Gastrocnemius medialis (tissue), 4 donors: ENCODE measurements at places on chromosomes 4 and X.

DNA sequence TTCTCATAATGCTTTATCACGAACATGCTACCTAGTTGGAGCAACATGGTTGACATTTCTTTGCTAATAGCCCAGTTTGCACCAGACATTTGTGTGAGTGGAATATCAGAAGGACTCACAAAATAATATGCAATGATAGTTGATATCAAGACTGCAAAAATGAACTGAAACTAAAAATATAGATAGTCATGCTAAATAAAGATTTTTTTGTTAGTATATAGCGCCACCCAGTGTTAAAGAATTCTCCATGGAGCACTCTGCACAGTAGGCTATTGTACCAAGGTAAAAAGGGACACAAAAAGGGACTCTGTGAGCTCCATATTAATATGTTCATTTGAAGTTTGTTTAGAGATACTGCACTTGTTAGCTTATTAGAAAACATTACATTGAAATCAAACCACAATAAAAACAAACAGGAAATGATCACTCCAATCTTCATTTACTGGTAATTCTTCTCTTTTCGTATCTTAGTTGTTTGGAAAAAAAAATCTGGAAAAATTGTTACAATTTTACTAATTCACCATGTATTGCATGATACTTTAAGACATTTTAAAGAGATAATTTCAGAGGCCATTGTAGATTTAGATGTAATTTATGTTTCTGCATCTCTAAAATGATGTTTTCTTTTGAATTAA, 1509.6 kb downstream of the ADGRL3 start:
- no peak for DNase-seq

- DNase-seq, result no peak
Observed at GRCh38 chrX:19512961-19513360, 2.3 kb downstream of the MAP3K15 start.

- no peak for DNase-seq
Observed at GRCh38 chr4:2105559-2105958, 46.4 kb downstream of the NAT8L start.

DNA sequence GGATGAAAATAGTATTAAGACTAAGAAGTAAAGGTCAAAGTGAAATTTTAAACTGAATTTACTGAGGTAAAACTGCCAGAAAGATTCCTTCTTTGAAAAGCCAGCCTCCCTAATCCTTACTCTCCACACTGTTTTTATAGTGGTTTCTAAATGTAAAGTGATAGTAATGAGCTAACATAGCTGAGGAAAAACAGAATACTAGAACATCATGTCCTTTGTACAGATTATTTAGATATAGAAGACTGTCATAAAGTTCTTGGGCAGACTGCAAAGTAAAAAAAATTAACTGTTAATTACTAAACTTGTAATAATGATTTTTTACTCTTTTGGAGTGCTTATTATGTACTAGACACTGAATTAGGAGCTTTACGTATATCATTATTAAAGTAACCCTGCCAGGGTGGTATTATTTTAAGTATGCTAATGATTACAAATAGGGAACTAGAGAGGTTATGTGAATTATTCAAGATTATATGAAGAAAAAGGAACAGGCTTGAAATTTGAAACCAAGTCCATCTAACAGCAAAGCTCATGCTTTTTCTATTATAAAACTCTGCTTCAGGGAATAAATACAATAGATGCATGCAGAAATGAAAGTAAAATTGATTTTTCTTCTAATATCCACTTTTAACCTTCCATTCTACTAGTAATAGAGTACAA, 150.5 kb downstream of the TBCK start:
- no peak for DNase-seq

DNA sequence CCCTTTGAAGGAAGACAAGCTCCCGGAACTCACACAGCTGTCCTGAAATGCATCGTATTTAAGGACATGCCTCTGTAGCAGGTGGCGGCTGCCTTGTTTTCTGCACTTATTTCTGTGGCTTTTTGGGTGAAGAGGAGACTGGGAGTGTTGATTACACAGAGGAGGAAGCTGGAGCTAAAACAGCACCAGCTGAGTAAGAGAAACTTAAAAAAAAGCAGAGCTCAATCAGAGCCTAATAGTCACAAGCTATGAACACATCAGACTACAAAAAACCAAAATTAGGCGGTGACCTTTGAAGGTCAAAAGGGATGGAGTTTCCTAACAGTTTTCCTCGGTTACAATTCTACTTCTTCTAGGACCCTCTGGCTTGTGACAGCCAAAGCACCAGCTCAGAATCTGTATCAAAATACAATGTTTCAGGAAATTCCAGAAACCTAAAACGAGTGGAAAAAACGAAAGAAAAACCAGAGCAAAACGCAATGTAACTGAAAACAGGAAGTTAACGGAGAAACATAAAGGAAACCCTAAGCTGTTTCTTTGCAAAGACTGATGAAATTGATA, 13.5 kb downstream of the PRKX start:
- no peak for DNase-seq

- DNase-seq, result no peak
Observed at GRCh38 chrX:148871422-148872160, 371.2 kb downstream of the AFF2 start.

- no peak for DNase-seq
Observed at GRCh38 chr4:146059151-146059550, 116.4 kb upstream of the LSM6 start.

DNA sequence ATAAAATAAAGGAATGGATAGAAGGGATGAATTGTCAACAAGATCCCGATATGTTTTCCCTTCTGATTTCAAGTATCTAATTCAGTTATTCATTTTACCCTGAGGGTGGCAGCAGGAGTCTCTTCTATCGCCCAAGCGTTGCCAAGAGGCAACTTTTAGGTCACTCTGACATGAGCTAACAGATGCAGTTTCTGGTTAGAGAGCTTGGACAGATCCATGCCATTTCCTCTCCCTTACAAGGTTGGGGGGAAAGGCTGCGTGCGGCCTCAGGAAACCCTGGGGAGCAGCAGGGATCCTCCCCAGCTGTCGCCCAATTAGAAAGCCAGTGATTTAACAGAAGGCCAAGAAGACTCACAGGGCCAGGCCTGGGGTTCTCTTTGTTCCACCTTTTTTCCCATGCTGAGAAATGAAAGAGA, 35.3 kb upstream of the WAS start:
- peak; percentile 29 for DNase-seq

GRCh38 chrX:46582325-46582724, 8.8 kb downstream of the CHST7 start:
- no peak for DNase-seq

DNA sequence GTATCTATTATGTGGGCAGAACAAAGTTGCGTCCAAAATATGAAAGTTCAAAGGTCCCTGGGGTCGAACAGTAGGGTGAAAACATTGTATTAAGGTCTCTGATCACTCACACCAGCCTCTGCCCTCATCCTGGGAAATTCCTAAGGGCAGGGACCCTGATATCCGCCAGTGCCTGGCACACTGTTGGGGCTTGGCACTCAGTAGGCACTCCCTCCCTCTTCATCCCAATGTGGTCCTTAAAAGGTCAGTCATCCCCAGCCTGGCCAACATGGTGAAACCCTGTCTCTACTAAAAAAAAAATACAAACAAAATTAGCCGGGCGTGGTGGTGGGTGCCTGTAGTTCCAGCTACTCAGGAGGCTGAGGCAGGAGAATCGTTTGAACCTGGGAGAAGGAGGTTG, 6.3 kb downstream of the NDUFB11 start:
- no peak for DNase-seq

DNA sequence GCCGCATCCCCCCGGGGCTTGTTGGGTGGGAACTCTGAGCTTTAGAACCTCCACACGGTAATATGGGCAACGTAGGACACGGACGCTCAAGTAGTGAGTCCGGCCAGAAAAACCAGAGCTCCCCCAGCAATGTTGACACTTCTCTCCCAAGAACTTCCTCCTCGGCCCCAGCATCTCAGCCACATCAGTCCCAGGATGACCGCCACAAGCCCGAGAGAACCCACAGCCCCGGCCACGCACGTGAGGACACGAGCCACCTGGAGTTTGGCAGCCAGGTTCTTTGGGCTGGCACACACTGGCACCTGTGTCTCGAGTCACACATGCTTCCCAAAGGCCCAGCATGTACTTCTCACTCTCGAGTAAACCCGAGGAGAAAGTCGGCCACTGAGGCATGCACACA, 16.3 kb downstream of the CLDN34 start:
- no peak for DNase-seq

- no peak for DNase-seq
Observed at GRCh38 chr4:124610211-124610610, 102.3 kb downstream of the ANKRD50 start.

- no peak for DNase-seq
Observed at GRCh38 chr4:121930304-121930703, 21.6 kb downstream of the TRPC3 start.

DNA sequence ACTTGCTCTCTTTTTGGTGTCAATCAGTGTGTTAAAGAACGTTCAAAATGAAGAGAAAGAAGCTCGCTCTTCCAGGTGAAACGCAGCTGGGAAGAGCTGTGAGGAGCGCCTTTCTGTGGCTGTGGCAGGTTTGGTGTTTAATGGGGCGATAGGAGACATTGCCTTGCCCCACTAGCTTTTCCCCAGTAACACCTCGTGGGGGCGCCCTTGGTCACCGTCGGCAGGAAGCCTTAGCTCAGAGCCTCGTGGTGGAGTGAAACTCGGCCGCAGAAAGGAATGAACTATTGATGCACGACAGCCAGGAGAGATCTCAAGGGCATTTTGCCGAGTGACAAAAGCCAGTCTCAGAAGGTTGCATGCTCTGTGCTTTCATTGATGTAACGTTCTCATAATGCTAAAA, 65.1 kb downstream of the GPR143 start:
- DNase-seq, result no peak

DNA sequence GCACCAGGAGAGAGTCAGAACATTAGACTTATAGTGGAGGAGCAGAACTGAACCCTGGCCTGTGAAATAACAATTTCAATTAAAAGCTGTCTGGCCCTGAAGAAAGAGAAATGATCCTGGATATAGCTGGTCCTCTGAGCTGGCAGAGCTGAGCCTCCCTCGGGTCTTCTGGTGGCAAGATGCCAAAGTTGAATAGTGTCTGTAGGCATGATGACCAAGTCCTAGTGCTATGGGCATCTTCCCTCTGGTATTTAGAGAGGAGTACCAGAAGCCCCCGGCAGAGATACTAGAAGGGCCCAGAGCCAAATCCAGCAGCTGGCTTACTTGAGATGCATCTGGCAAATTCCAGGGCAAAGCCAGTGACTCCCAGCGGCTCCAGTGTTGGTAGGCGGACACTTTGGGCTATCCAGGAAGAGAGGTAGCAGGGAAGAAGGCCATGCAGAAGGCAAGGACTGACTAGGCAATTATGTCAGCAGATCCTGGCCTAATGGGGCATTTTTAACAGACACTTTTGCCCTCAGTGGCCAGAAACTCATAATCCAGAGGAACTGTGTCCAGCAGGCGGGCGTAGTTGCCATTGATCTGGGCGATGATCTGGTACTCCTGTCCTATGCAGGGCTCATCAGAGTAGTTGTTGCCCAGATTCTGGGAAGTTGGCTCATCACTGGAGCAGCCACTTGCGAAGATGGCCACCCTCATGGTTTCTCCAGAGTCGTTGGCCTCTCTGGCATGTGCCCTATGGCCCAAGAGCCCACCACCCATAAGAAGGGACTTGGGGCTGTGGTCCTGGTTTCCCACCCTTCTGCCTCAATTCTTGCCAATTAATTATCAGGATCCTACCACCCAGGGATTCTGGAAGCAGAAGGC, 17.9 kb downstream of the VSIG4 start:
- no peak for DNase-seq

GRCh38 chr4:20443015-20443805, 191.5 kb downstream of the SLIT2 start:
- DNase-seq, result no peak

- no peak for DNase-seq
Observed at GRCh38 chr4:73851293-73851692, 1.8 kb upstream of the PF4V1 start.

DNA sequence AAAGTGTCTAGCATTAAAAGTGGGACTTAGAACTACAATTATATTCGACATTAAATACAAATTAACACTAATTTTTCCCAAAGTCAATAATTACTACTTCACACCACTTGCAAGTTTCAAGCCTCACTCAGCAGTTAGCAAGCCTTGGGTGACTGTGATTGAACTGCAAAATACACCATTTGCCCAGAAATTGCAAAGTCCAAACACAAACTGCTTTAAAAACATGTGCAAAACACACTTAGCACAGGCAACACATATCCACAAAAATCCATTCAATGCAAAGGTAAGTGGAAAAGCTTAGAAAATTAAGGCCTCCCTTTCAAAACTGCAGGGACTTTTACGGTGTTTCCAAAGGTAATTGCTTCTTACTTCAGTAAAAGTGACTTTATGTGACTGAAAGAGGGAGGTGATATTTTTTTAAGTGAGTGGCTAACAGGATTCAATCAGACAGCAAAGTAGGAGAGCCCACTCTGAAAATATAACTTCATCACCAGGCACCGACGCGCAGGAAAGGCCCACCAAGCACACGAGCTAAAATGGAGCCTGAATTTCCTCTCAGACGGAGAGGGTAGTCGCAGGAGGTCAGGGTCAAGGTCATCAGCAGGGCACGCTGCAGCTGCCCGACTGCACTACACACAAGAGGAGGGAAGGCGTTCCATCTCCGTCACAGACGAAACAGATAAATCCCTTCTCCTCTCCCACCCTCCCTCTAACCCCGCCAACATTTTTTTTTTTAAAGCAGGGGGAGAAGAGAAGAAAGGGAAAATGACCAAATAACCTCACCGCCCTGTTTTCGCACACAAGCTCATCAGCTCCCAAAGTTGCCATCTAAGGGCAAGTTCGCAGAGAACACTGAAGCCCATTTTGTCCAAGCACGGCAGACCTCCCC, 3.1 kb downstream of the ZNF827 start:
- peak; percentile 44 for DNase-seq

GRCh38 chr4:62940229-62940628, 1469.0 kb downstream of the TECRL start:
- DNase-seq, result no peak

GRCh38 chrX:28888416-28888815, 301.2 kb downstream of the IL1RAPL1 start:
- no peak for DNase-seq

DNA sequence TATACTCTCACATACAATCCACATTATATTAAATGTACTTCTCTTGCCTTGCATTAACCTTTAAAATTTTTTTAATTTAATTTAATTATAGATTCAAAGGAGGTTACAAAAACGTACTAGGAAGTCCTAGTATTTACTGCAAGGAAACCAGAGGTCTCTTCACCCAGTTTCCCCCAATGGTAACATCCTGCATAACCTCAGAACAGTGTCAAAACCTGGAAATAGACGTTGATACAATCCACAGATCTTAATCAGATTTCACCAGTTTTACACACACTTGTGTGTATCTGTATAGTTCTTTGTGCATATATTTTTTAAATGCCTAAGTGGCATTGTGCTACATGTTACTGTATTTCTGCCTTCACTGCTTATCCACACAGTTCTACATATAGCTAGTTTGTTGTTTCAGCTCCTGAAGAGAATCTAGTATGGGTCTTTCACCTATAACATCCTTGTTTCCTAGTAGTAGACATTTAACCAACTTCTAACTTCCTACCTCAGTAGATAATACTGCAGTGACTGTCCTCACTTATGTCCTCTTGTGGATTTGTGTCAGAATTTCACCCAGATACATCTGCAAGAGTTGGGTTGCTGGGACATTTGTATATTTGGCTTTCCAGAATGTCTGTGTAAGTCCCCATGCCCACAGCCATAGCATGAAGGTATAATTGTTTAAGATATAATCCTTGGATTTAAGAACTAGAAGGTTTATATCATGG, 103.2 kb downstream of the NFKB1 start:
- DNase-seq, result no peak
